ENCODE measurements at places on chromosomes 12 and 14. TPM values are rescaled to one million over a fixed set of nuclear protein-coding genes. Genes with fewer than 3 reads are reported as not detected.

GRCh38 chr12:107091989-107092641 lies 1.2 kb downstream of the CRY1 start:
- peak; percentile 85 for DNase-seq

GRCh38 chr12:113794774-113795173 lies 171.4 kb downstream of the RBM19 start:
- no peak for DNase-seq

DNA sequence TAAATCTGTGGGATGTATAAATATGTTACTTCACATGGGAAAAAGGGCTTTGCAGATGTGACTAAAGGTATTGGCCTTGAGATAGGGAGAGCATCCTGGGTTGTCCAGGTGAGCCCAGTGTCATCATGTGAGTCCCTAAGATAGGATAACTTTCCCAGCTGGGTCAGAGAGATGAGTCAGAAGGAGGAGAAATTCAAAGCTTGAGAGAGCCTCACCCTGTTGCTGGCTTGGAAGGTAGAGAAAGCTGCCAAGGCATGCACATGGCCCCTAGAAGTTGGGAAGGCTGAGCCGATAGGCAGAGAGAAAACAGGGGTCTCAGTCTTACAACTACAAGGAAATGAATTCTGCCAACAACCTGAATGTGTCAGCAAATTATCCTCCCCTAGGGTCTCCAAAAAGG lies 213.0 kb downstream of the ADGRD1 start:
- no peak for DNase-seq

- no peak for DNase-seq
These were observed 1.4 kb downstream of the PCK2 start for GRCh38 chr14:24095271-24096068.

GRCh38 chr12:2185751-2186341 lies 133.1 kb downstream of the CACNA1C start:
- DNase-seq = no peak

- DNase-seq = no peak
These were observed 8.3 kb downstream of the FICD start for GRCh38 chr12:108523365-108523764.

- DNase-seq = no peak
These were observed 1010.3 kb downstream of the LRFN5 start for GRCh38 chr14:42617005-42617404.

GRCh38 chr12:6332459-6332858 lies 9.4 kb downstream of the TNFRSF1A start:
- DNase-seq = no peak

GRCh38 chr12:113348849-113349536 lies 9.4 kb upstream of the PLBD2 start:
- no peak for DNase-seq

DNA sequence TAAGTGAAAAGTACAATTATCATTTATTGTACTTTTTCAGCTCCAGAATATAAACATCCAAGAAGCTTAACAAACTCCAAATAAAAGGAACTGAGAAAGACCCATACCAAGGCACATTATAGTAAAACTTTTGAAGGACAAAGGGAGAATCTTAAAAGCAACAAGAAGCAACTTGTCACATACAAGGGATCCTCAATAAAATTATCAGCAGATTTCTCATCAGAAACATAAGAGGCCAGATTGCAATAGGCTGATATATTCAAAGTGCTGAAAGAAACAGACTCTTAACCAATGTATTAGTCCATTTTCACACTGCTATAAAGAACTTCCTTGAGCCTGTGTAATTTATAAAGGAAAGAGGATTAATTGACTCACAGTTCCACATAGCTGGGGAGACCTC lies 48.3 kb downstream of the TTC7B start:
- no peak for DNase-seq

- no peak for DNase-seq
These were observed 119.3 kb downstream of the LMNTD1 start for GRCh38 chr12:25433581-25434325.

DNA sequence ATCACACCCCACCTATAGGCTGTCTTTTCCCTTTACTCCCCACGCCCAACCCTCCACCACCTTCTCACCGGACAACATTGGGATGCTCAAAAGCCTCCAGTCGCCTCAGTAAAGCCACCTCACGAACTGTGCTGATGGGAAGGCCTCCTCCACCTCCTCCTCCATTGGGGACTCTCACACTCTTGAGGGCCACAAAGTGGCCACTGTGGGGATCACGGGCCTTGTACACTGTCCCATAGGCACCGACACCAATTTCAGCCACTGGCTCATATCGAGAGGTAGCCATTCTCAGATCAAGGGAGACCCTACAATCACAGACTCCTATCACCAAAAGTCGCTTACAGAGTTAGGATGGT lies 700 bp downstream of the CDK4 start:
- no peak for DNase-seq

DNA sequence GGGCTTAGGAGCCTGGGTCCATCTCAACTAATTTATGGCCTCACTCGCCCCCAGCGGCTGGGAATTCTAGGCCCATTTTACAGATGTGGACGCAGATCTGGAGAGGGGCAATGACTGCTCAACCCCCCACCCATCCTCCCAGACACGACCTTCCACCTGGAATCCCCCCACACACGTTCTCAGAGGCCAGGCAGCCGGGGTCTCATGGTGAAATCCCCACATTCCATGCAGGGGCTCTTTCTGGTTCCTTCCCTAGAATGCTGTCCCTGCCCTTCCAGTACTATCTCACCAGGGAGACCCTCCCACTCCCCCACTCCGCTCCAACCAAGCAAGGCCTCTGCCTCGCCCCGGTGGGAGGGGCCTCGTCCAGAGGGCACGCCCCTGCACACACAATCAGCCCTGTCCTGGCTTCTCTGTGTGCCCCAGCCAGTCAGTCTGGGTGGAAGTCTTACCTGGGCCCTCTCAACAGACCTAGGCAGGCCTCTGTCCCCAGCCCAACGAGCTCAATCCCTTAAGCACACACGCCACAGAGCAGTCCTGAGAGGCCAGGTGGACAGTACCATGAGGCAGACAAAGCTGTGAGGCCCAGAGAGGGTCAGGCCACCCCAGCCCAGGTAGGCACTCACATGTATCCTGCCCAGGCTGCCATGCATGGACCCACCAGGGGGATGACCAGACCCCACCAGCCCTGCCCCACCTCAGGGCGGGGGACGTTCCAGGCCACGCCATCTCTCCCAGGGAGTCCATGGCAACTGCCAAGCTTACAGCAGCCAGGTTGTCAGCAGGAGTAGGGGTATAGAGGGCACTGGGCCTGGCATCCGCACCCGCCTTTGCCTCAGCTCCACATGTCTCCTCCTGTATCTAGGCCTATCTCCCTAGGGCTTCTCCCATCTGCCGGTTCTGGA lies 1.3 kb upstream of the ANKRD9 start:
- DNase-seq = no peak

DNA sequence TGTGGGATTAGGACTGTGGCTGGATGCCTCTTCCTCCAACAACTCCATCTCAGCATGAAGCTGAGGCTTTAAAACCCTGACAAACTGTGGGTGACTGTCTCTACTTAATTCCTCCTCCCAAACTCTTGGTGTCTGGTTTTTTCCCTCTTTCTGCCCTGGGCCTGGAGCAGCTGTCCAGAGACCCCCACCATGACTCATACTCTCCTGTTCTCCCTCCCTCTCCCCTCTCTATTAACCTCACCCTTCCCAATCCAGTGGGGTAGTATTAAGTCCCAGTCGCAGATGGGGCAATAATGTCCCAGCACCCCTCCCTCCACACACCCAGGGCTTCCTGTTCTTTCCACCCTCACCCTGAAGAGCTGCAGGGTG lies 2.0 kb upstream of the DNAJC14 start:
- peak; percentile 49 for DNase-seq

DNA sequence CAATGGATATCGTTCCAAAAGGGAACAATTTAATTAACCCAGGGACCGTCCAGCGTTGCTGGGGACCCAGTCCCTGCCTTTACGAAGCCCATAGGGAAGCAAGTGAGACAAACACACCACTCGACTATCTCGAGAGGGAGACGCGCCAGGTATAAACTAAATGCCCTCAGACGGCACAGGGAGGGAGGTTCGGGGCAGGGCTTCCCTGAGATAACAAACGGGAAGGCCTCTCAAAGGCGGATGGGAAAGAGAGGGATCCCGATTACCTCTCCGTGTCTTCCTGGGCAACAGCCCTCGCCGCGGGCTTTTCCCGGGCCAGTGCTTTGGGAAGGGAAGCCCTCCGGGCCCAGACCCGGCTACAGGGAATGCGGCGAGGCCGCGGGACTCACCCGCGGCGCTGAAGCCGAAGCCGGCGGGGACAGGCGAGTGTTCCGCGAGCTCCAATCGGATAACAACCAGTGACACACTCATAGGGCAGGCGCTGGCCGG lies 390 bp downstream of the BRAP start:
- DNase-seq = no peak

DNA sequence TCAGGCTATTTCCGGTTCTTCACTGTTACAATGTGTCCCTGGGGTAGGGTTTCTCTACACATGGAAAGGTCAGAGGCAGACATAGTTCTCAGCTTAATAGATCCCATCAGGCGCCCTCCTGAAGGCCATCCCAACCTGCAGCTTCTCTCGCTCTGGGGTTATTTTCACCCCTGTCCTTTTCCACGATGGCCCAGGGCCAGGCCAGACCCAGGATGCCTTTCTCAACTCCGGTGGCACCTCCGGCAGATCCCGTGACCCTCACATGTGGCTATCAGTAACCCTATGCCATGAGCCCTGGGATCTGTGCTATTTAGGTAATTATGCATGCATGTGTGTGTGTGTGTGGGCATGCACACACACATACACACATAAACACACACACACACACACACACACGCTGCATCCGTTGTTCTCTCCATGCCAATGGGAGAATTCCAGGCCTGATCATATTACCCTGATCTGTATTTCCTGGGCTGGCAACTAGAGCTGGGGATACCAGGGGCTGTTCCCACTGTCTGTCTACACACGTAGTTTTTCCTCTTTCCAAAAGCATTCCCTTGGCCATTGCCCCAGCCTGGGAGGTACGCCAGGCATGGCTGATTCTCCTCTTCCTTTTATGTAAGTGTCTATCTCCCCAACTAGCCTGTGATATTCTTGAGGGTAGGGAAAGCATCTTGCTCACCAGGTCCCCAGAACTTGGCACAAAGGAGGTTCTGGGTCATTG lies 51.2 kb upstream of the NOS1 start:
- DNase-seq = peak; percentile 48

DNA sequence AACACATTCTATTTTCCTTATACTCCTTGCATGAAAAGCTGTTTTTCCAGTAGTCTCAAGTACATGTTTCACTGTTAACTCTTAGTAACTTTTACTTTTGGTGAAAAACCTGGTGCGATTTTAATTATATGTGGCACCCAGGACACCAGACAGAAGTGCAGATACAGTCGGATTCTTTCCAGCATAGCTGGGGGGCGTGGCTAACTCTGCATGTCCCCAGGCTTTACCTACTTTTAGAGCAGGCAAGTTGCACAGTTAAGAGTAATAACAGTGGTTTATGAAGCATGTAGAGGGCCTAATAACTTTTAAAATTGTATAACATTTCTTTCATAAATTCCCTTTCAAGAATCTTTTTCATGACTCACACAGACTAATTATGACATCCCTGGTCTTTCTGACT lies 70.7 kb downstream of the HSD17B6 start:
- no peak for DNase-seq

DNA sequence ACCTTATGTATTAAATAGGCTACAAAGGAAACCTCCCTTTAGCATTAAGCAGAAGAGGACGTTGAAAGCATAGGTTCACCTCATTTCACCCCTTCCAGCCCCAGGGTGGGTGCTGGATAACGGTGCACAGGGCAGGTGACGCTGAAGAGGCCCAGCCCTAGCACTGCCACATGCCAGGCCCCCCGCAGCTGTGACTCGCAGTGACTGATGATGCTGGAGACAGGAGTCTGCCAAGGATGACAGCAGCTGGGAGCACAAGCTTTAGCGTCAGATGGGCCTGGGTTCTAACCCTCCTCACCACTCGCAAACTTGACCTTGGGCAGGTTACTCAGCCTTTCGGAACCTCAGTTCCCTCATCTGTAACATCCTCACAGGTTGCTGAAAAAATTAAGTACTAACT lies 76.7 kb downstream of the TBK1 start:
- no peak for DNase-seq

DNA sequence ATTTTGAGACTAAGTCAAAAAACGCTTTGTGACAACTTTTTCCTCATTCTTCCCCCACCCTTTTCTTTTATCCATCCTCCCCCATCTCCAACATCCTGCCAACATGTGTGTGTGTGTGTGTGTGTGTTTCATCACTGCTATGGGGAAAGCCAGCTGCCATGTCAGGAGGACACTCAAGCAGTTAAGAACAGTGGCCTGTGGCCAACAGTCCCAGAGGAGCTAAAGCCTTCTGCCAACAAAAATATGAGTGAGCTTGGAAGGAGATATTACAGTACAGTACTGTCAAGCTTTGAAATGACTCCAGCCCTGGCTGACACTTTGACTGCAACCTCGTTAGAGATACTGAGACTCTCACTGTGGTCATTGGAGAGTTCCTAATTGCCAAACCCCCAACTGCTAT lies 5.0 kb upstream of the CSRP2 start:
- DNase-seq = peak; percentile 38

DNA sequence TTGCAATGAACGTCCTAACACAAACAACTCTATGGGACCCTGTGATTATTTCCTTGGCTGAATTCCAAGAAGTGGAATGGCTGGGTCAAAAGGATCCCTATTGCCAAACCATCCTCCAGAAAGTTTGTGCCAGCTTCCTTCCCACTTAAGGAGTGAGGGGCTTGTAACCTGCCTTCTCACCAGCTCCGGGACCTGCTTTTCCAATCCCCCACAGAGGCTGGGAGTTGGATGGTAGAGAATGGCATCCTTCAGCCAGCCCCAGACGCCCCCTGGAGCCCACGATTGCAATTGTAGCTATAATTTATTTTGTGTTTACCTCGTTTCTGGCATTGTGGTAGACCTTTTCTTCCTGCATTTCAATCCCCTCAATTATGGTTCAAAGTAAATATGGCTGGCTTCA lies 9.7 kb upstream of the ZDHHC22 start:
- DNase-seq = no peak

DNA sequence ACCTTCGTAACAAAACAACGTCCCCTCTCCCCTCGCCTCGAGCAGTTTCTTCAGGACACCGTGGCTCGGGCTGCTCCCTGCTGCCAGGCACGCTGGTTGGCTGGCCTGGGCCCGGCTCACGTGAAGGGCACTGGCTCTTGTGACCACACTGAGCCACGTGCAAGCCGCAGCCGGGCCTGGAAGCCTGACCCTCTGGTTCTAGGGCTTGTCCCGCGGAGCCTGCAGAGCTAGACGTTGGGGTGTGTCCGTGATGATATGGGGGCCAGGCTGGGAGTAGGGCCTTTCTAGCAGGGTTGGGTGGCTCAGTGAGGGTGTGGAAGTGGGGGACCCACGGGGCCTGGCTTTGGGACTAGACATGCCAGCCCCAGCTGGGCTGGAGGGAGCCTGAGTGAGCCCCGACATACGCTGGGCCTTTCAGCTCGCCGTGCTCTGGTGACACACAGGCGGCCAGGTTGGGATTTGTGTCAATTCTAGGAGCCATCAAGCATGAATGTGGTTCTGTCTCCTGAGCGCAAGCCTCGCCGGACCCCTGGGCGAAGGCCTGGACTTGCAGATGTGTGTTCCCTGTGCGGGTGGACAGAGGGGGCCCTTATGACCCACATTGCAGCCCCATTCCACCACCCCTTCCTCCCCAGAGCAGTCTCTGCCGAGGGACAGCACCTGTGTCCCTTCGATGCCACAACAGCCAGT lies 13.6 kb upstream of the AMN start:
- no peak for DNase-seq

Gene COL2A1
- polyA plus RNA-seq = 6.6 TPM

Gene CPM
- polyA plus RNA-seq = 4.6 TPM

Gene CACNB3
- polyA plus RNA-seq = 12.2 TPM

Gene CIROP
- polyA plus RNA-seq = not detected

Gene DPF3
- 4.5 TPM for polyA plus RNA-seq

Gene PPP1R36
- polyA plus RNA-seq = not detected

Gene C1R
- 140 TPM for polyA plus RNA-seq

Gene CEBPE
- not detected for polyA plus RNA-seq

Gene DCP1B
- polyA plus RNA-seq = 11.6 TPM

Gene AMN
- 0.59 TPM for polyA plus RNA-seq

Gene SDR39U1
- polyA plus RNA-seq = 62.9 TPM
